GM23248 (cell line): ENCODE measurements at places on chromosomes 2 and 18.

DNA sequence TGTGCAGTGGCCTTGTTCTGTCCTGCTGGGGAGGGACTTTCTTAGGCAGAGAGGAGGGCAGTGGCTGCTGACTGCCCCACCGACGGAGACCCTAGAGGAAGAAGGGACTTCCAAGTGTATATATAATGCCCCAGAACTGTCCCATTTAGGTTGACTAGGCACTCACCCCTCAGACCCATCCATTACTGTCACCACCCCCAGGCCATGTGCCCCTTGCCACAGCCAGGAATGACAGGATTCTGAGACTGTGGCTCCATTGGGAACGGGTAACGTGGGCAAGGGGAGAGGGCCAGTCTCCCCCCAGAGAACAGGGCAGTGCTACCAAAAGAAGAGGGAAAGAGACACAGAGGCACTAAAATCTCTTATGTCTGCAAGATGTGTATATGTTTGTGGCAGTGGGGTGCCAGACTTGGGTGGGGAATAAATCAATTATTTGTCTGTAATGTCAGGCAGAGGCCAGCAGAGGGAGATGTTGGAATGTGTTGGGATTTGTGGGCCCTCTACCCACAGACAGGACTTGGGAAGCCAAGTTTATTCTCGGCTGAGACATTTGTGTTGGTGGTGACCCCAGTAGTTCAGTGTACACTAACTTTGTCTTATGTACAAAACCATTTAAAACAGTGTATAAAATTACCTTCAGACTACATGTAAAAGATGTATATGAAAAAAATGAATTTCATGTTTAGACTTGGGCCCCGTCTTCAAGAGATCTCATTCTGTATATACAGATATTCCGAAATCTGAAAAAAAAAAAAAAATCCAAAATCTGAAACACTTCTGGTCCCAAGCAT lies 24.0 kb upstream of the TMEM37 start:
- DNase-seq = peak; percentile 71

DNA sequence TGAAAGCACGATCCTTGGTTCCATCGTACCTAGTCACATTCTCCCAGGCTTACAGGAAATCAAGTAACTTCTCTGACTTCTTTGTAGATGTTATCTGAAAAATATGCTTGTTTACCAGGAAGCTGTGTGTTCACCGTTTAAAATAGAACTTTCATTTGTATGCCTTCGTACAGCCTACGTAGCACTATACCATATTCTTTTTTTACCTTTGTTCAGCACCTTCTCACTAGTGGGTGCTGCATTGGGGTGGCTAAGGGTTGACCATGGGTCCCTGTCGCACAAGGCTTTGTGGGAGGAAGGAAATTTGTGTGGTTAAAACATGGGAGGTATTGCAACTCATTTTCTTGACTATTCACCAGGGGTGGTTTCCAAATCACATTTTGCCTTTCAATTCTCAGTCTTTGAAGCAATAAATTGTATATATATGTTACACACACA lies 16.6 kb downstream of the MALT1 start:
- no peak for DNase-seq

DNA sequence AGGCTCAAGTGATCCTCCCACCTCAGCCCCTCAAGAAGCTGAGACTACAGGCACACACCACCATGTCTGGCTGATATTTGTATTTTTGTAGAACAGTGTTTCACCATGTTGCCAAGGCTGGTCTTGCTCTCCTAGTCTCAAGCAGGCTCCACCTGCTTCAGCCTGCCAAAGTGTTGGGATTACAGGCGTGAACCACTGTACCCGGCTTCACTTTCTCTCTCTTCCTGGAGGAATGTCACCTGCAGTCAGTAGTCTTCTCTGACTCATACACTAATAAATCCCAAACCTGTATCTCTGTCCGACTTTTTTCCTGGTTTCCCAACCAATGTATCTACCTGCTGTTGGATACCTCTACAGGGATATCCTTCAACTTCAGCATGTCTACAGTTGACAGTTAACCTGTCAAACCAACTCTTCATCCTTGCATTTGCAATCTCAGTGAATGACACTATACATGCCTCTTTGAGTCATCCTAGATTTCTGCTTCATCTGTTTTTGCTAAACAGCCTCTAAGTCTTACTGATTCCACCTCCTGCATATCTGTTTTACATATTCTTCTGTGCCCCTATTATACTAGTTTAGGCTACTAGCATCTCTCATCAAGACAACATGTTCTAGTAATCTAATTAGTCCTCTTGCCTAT lies 54.5 kb downstream of the RBBP8 start:
- DNase-seq = no peak

GRCh38 chr2:173966274-173967098 lies 1.3 kb upstream of the SP3 start:
- no peak for DNase-seq

DNA sequence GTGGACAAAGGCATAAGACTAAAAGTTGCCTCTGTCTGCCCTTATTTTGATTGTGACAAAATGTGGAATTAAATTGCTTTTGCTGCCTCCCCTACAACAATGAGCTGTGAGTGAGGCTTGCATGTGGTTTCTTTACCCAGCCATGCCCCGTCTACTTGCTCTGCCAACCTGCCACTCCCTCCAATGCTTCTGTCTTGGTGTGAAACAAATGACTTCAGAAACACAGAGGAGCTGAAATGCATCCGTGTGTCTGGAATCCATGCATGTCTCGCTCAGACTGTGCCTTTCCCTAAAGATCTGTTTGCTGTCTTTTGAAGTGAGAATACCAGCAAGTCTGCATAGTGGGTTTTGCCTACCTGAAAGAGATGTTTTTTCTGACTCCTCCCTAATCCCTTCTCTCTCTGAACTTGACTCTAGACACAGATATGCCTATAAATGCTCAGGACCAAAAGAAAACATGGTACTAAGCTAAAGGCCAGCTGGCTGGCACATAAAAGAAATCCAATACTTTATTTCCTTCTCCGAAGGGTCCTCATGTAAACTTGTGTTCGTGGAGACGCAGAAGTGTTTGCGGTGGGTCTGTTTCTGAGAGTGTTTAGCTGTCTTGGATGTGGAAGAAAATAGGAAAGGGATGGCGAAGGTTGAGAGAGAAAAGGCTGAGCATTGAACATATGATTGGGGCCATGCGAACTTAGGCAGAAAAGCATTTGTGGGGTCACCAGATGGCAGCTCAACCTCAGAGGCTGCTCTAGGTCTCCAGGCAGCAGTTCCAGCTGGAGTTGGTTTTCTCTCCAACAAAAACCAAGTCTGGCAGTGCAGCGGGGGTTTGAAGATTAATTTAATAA lies 120.5 kb downstream of the CCBE1 start:
- no peak for DNase-seq

DNA sequence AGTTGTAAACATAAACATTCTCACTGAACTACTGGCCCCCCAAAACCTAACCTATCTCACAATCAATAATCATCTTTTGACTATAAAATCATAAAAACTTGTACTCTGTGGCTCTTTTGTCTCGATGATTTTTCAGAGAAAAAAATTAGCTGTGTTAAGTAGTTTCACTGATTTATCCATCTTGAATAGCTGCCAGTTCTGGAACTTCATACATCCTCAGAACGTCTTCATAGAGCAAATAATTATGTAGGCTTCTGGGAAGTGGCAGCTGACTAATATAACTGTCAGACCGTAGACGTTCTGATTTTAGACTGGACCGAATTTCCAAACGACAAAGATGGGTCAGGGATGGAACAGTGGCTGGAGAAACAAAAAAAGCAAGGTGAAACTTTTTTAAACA lies 97.3 kb upstream of the CHAC2 start:
- DNase-seq = peak; percentile 12

DNA sequence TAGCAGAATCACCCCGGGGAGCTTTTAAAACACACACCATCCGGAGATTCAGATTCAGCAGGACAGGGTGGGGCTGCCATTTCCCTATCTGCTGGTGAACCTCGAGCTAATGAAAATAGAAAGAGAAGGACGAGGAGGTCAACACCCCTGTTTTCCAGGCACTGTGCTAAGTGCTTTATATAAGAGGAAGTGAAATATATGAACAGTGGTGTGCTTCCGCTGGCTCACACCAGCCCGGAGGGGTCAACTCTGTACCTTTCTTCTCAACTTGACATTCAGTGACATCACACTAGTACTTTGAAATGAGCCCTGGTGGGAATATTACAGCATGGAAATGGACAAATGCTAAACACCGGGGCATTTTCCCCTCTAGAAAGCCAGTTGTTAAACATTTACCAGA lies 108.3 kb upstream of the LTBP1 start:
- no peak for DNase-seq

DNA sequence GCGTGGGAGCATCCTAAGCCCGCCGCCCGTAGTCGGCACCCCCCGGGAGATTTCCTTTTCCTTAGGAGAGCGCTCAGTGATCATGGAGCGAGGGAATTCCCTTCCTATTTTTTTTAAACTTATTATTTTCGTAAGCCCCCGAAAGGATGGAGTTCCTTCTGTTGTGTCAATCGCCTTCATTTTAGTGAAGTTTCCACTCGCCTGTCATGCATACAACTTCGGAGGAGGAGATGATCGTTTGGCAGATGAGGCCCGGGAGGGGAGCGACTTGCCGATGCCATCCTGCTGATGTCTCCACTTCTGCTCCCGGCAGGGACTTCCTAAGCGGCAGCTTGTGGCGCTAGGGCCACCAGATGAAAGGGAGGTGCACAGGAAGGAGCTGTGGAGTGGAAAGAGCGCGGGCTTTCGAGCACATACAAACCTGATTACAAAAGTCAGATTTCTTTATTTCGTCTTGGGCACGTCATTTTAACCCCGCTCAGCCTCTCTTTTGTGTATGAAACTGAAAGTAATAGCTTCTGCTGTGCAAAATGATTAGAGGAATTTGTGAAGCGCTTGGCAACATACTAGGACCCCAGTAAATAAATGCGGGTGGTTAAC lies at the start of gene ADGRF3:
Gene ADGRF3, minus strand, starts transcription at position 336 of the 600 bp plus-strand sequence. CDS start 555 bp downstream, outside the sequence.
- DNase-seq = peak; percentile 68

GRCh38 chr2:180048251-180048650 lies 41.2 kb upstream of the CWC22 start:
- no peak for DNase-seq

- no peak for DNase-seq
These were observed 91.2 kb upstream of the CDKL4 start for GRCh38 chr2:39334978-39335377.

- no peak for DNase-seq
These were observed 10.8 kb upstream of the BUB1 start for GRCh38 chr2:110688594-110689091.

DNA sequence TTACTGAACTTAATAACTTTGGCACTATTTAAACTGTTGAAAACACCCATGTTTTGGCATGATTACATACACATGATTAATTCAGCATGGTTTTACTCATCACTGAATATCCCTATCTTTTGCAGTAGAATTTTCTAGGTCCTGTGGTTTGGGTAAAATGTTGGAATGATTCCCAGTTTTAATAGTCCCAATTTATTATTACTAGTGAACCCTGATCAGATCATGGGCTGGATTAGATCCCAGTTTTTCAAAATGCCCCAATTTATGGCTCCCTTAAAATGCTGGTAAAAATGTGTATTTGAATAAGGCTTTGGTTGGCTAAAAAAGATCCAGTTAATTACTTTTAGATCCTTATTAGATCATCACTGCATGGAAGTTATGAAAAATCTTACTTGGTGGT lies 273.6 kb upstream of the NRP2 start:
- DNase-seq = peak; percentile 27

GRCh38 chr2:15471606-15472005 lies 89.5 kb downstream of the NBAS start:
- DNase-seq = no peak

- no peak for DNase-seq
These were observed 41.5 kb downstream of the TSHZ1 start for GRCh38 chr18:75252136-75252535.

DNA sequence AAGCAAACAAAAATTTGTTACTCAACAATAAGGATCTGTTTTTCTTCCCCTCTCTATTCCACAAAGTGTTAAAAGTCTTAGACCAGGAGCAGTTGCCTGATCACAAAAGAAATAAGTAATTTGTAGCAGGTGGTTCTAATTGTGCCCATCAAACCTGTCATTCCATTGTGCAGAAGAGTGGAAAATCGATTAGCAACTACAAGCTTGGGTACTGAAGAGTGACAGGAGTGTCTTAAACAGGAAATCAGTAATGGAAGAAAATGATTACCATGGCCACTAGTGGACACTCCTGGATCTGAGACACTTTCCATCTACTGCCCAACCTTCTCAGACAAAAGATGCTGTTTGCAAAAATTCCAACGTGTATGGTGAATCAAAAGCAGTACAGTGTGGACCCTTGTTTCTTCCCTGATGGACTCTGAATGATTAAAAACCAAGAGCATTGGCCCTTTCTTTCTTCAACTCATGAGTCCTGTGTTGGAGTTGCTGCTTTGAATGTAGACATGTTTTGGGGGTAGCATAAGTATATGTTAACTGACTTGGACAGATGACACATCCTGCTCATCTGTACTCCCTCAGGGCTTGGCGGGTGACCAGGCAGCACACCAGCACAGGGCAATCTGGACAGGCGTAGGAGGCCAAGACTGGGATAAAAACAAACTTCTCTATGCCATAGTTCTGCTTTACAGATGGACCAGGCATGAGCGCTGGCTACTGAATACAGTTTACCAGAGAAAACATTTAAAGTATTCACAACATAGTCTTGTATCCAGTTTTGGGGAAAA lies 51.9 kb downstream of the PLA2R1 start:
- DNase-seq = peak; percentile 35

- DNase-seq = peak; percentile 90
These were observed 382.1 kb downstream of the OSR1 start for GRCh38 chr2:18976168-18976961.

- no peak for DNase-seq
These were observed 105.6 kb downstream of the TGFA start for GRCh38 chr2:70448041-70448440.

DNA sequence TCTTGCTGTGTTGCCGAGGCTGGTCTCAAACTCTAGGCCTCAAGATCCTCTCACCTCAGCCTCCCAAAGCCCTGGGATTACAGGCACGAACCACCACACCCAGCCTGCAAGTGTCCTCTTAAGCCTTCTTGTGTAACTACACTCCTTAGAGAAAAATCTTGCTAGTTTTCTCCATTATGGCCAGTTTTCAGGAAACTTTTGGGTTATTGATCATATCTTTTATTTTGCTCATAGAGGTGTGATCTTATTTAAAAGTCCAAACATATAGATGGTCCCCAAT lies 2.4 kb downstream of the SOCS6 start:
- no peak for DNase-seq

GRCh38 chr2:221896505-221897151 lies 324.5 kb upstream of the EPHA4 start:
- DNase-seq = peak; percentile 83
